Stimulated activated CD8-positive, alpha-beta memory T cell treated with anti-CD3 and anti-CD28 coated beads, Interleukin-4, amount 100 ng/mL, for 24 hours (primary cell): ENCODE measurements at places on chromosomes 4 and X.

- DNase-seq: no peak
Observed at GRCh38 chrX:16836371-16836770, 33.8 kb downstream of the RBBP7 start.

DNA sequence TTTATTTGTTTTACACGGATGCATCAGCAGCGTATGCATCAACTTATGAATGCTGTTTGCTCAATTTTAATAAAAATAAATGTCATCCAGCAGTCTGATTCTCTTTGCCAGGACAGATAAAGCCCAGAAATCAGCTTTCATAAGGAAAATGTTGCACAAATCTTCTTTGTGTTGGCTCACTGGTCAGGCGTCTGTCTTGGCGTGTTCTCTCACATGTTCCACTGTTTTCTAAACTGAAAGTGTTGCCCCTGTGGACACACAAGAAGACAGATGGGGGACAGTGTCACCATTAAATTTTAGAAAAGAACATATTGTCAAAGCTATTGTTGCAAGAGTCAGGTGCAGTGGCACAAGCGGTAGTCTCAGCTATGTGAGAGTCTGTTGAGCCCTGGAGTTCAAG lies 316.2 kb downstream of the CENPC start:
- DNase-seq: no peak

- no peak for DNase-seq
Observed at GRCh38 chr4:175916626-175917351, 104.7 kb upstream of the GPM6A start.

- no peak for DNase-seq
Observed at GRCh38 chr4:146522869-146523205, 1.1 kb upstream of the SLC10A7 start.

- DNase-seq: no peak
Observed at GRCh38 chr4:138087066-138087719, 155.0 kb downstream of the SLC7A11 start.

- no peak for DNase-seq
Observed at GRCh38 chrX:97310373-97310772, 426.7 kb downstream of the RPA4 start.
